SK-N-MC (cell line): ENCODE measurements at places on chromosomes 2 and 18.

DNA sequence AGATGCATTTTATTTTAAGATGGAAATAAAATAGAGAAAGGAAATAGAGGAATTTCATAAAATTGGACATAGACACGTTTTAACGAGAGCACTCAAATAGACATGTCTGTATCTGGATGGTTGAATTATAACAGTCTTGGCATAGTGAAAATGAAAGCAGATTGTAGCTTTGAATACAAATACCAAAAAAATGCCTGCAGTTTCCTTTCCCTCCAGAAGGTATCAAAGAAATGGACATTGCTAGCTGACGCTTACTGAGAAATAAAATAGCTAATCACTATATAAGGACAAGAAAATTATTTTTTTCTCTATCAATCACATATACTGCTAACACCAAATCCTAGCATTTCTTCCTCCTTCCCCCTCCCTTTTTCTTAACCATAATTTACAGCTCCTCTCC, 11.4 kb upstream of the MAPRE2 start:
- DNase-seq, result no peak

DNA sequence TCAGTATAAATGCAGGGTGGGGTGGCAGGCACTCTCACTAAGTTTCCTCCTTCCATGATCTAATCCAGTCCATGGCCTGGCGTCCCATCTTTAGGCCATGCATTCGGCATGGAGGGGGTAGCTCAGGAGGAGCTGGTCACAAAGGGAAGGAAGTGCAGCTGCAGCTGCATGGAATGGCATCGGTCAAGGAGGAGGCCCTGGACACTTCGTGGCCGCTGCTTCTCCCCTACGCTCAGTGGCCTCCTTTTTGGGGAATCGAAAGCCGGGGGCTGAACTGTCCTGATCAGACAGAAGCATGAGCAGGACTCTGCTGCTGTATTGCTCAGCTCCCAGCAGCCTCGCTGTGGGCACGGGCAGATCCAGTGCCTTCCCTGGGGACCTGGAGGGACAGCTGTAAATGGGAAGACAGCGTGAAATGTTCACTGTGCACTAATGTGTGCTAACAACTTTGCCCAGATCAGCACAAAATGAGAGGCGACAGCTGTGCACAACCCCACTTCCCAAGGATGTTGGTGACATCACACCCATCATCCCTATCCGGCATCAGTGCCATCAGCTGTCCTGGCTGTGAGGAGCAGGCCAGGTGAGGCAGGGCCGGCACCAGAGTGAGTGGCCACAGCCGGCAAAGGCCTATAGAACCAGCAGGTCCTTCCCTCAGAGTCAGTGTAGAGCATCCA, 520.1 kb upstream of the RAB6C start:
- no peak for DNase-seq

GRCh38 chr2:215799194-215799593, 214.2 kb downstream of the MREG start:
- no peak for DNase-seq

- DNase-seq, result no peak
These were observed 481.9 kb upstream of the SETBP1 start for GRCh38 chr18:44198612-44199284.

GRCh38 chr2:74206180-74206688, 7.8 kb downstream of the MTHFD2 start:
- DNase-seq, result no peak

GRCh38 chr18:73316513-73316912, 448.7 kb upstream of the NETO1 start:
- DNase-seq, result no peak

DNA sequence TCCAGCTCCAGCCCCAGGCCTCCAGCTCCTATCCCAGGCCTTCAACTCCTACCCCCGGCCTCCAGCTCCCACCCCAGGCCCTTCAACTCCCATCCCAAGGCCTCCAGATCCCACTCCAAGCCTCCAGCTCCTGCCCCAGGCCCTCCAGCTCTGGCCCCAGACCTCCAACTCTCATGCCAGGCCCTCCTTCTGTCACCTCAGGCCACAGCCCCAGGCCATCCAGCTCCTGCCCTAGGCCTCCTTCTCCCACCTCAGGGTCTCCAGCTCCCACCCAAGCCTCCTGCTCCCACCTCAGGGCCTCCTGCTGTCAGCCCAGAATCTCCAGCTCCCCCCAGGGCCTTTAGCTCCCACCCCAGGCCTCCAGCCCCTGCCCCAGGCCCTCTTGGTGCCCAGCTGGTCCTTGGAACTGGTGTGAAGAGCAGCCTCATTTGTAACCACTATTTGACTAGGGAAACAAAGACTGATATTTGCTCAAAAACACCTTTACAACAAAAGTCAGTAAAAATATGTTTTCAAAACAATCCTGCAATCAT, 67.8 kb upstream of the SALL3 start:
- no peak for DNase-seq

DNA sequence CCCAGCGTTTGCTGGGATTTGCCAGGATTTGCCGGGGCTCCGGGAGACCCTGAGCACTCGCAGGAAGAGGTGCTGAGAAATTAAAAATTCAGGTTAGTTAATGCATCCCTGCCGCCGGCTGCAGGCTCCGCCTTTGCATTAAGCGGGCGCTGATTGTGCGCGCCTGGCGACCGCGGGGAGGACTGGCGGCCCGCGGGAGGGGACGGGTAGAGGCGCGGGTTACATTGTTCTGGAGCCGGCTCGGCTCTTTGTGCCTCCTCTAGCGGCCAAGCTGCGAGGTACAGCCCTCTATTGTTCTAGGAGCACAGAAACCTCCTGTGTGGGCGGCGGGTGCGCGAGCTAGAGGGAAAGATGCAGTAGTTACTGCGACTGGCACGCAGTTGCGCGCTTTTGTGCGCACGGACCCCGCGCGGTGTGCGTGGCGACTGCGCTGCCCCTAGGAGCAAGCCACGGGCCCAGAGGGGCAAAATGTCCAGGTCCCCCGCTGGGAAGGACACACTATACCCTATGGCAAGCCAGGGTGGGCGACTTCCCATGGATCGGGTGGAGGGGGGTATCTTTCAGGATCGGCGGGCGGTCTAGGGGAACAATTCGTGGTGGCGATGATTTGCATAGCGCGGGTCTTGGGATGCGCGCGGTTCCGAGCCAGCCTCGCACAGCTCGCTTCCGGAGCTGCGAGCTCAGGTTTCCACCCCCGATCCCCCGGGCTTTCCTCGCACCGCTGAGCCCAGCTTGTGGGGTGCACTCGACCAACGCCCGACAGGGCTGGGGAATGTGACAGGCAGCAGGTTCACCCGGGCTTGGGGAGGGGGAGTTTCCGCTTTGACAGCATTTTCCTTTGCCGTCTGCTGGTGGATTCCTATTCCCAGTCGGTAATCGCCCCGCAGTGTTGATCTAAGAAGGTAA, 2.8 kb downstream of the ONECUT2 start:
- no peak for DNase-seq

- no peak for DNase-seq
These were observed 24.4 kb downstream of the KCTD1 start for GRCh38 chr18:26524002-26524401.

DNA sequence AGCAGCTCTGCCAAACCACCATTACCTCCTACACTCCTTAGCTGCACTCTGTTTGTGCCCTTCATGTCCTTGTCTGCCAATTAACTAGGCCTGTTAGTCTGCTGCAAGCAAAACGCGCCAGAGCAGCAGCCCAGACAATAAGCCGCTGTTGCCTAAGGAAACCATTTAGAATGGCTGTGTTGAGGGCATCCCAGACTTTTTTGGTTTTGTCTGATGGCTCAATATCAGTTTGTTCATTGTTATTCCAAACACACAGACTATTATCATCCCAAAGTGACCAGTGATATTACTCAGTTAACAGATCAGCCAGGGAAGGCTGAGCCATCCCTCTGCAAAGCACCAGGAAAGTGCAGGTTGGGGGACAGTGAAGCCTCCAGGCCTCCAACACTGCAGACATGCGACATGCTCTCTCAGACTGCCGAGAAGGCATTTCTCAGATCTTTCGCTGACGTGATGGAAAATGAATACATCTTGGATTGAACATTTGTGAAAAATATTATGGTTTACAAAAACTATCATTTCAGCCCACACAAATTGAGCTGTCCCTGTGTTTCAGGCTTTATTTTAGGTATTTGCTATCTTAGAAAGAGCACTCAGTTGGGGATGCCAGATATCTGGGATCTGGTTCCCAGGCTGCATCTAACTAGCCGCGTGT, 182.0 kb upstream of the HNRNPA3 start:
- peak; percentile 40 for DNase-seq

- no peak for DNase-seq
These were observed 127.4 kb downstream of the TANC1 start for GRCh38 chr2:159095813-159096212.

DNA sequence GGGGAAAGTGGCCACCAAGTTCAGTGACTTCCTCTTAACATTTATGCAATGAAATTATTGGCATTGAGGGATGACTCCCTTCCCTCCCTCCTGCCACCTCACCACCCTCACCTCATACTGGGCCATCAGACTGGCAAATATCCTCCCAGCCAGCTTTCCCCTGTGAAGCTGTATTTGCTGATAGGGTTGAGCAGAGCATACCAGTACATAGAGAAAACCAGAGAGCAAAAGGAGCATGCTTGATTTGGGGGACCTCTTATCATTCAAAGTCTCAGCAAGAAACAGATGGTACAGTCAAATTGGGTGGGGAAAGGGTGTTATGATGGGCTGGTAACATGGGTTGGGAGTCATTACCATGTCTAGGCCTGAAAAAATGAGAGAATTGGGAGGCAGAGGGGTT, 19.1 kb upstream of the B3GNT2 start:
- no peak for DNase-seq

DNA sequence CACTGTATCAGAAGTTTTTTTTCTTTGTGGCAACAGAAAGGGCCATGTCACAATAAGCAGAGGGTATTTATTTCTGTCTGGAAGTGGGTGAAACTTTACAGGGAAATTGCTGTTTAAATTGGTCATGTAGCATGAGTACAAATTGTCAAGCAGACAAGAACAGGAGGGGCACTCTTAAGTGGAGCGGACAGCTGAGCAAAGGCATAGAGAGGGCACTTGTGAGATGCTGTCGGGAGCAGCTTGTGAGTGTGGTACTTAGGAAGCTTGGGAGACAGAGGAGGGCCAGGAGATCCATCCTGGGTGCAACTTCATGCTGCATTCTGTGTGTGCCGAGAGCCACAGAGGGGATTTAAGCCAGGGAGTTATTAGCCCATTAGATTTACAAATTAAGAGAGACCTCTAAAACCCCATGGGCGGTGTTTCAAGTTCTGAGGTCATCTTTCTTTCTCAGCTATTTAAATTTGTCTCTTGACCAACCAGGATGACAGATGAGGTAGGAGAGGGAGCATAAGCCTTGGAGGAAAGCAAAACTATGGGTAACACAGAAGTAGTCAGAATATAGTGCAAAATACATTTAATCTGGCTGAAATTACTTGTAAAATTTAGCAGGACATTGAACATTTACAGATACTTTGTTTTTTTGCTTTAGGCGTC, 30.4 kb downstream of the INPP4A start:
- DNase-seq, result no peak

DNA sequence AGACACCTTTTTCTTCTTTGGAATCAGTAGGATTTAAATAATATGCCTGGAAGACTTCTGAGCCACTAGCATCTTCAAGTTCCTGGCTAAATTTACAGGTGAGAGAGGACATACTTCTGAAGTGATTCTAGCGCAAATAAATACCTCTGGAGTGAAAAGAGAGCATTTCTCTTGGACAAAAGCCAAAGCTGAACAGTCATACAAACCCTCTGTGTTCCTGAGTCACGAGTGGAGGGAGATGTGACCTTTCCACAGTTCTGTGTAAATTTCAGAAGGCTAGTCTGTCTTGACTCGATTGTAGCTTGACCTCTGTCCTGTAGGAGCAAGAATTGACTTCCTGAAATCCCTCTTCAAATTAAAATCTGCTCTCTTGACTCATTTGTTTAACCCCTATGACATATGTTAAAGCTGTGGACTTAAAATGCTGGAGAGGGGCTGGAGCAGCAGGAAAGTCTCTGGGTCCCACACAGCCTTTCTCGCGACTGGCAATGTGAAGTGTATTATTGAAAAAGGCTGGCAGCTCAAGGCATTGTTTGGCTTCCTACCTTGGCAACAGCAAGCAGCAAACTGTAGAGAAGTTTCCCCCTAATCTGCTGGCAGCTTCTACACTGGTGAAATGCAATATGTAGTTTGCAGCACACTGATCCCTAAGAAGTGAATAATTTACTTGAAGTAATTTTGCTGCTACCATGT, 79.6 kb upstream of the GCFC2 start:
- DNase-seq, result no peak

GRCh38 chr2:217559084-217559483, 443.7 kb downstream of the TNS1 start:
- DNase-seq, result no peak

GRCh38 chr18:77133835-77134496, 1.4 kb upstream of the MBP start:
- no peak for DNase-seq

DNA sequence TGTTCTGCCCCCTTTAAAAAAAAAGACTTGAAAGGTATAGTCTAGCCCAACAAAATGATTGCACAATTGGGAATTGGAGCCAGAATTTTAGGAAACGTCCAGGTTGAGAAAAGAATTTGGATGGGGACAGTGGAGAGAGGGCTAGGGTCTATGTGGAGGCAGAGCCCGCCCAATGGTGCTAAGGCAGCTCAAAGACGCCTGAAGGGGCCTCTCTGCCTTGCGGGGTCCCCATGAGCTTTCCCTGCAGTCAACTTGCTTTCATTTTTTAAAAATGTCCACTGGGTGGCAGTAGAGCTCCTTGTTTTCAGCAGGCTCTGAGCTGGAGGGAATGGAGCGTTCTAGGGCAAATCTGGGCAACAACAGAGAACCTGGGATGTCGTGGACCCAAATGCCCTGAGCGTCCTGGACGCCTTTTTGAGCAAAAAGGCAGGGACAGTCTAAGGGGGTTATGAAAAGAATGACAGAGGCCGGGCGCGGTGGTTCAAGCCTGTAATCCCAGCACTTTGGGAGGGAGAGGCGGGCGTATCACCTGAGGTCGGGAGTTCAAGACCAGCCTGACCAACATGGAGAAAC, 40.2 kb upstream of the ITM2C start:
- DNase-seq, result peak; percentile 89

DNA sequence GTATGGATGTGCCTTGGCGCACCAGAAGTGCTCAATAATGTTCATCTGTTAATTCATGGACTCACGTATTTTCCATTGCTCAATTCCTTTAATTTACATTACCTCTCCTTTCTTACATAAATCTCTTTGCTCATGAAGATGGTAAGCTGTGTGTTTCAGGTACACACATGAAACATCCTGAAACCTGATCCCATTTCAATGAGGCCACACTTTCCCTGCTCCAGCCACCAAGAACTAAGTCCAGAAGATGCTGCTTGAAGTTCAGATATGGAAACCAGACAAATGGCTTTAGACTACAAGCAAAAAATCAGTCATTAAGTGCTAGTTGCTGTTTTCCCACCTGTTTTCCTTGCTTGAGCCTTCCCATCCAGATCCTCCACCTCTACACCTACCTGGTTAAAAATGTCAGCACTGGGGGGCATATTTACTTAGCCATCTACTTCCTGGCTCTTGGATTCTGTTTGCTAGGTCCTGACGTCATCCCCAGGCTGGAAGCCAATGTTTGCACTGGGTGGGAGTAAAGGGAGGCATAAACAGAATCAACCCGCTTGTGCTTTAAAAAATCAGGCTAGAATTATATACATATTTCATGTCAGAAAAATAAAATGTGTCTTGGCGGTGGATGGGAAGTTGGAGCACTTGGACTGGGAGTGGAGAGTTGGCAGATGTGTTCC, 309.7 kb downstream of the OSR1 start:
- no peak for DNase-seq
